CD8-positive, alpha-beta T cell (primary cell): ENCODE measurements at places on chromosomes 6 and 20.

- no peak for DNase-seq
Measured at GRCh38 chr20:56799187-56799586, 170.1 kb downstream of the TFAP2C start.

DNA sequence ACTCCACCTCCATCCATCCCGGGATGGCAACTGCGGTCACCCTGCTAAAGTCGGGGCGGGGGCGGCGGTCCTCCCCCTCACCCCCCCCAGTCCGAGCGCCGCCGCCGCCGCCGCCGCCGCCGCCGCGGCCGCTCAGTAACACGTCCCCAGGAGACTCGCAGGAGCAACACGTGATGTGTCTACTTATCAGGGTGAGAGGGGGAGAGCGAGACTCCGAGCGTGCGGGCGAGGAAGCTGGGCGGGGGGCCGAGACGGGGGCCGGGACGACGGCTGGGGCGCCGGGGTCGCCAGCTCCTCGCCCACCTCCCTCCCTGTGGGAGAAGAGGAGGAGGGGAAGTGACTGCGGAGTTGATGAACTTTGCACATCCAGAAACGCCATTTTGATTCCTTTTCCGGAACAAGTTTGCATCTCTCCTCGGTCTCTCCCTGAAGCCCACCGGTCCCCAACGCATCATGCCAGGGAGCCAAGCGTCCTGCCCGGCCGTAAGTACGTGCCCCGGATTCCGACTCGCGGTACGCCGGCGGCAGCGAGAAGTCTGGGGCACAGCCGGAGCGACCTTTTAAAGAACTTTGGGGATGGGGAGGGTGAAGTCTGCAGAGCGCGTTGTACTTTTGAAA lies at the start of gene RREB1:
Gene RREB1 (plus strand): TSS at position 384 of the 618 bp plus-strand sequence. CDS start 73,951 bp downstream, outside the sequence.
- DNase-seq = peak; percentile 22

DNA sequence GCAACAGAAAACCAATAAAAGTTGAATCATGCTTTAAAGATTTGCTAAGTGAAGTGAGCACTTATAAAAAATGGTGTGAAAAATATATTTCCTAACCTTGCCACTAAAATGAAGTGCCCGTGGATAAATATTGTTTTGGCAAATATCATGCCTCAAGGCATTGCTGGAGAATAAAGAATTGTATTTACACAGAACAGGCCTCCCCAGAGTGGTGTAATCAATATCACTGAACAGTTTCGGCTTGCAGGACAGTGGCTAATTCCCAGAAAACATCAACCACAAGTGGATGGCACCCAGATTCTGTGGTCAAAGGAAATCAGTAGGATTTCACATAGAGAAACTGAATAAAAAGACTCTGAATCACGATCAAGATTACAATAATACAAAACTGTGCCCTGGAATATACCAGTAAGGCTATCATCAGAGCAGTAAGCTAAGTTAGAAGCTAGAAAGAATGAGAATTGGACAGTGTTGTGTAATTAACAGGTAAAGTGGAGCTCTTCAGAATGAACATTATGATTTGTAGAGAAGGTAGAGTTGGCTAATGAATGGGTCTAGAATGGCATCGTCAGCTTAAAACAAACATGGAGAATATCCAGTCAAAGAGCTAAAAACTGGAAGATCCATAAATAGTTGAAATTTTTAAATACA lies 1026.9 kb upstream of the ADGRB3 start:
- DNase-seq = no peak

GRCh38 chr6:134240665-134241431 lies 77.1 kb downstream of the SGK1 start:
- DNase-seq = peak; percentile 90

DNA sequence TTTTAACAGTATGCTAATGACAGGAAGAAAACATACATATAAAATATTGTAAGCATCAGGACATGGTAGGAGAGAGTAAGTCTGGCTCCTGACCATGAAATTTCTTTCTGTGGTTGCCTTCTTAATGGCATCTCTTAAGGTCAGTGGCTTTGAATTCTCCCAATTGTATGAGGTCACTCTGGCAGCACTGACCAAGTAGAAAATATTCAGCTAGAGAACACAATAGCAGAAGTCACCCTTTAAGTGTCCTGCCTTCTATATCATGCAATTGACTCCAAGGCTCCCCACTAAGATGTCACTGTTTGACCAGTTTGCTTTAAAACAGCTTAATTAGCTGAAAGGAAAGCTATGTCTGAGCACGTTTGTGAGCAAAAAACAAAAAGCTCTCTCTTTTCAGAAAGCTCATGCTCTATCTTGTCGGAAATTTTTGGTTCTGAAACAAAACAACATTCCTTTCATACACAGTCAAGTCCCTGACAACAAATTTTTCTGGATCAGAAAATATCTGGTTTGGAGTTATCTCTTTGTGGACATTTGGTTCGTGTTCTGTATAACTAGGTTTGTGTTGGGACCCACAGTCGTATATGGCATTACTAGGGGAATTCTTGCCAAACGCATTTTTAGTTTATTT lies 120.9 kb upstream of the IFNGR1 start:
- no peak for DNase-seq

DNA sequence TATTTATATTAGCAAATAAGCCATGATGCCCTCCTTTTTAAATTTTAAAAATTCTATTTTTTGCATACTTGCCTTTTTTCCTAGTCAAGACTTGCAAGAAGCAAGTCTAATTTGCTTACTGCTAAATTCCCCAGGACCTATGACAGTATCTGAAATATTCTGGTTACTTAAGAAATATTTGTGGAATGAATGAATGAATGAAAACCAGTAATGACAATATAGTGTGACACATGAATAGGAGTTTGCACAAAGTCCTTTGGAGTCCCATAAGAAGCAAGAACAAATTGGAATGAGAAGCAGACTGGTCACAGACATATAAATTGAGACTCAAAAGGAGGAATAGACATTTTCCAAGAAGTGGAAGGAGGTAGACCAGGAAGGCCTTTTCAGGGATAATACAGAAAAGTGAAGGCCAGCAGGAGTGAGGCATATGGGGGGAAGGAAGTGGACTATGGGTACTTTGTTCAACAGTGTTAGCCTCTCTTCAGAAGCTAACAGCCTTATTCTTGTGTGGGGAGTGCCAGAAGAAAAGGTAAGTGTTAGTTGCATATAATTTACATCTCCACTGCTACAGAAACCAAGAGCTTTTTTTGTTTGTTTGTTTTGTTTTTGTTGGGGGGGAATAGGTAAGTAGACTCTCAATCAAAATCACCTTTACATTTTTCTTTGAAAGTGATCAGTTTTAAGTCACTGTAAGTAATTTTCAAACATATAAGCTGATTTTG lies 93.6 kb upstream of the FAM184A start:
- DNase-seq = no peak

- DNase-seq = no peak
Measured at GRCh38 chr6:170137176-170137891, 153.5 kb downstream of the DLL1 start.

- DNase-seq = no peak
Measured at GRCh38 chr20:40245829-40246228, 443.2 kb downstream of the MAFB start.

GRCh38 chr6:111761783-111762312 lies 111.4 kb downstream of the FYN start:
- DNase-seq = peak; percentile 69

DNA sequence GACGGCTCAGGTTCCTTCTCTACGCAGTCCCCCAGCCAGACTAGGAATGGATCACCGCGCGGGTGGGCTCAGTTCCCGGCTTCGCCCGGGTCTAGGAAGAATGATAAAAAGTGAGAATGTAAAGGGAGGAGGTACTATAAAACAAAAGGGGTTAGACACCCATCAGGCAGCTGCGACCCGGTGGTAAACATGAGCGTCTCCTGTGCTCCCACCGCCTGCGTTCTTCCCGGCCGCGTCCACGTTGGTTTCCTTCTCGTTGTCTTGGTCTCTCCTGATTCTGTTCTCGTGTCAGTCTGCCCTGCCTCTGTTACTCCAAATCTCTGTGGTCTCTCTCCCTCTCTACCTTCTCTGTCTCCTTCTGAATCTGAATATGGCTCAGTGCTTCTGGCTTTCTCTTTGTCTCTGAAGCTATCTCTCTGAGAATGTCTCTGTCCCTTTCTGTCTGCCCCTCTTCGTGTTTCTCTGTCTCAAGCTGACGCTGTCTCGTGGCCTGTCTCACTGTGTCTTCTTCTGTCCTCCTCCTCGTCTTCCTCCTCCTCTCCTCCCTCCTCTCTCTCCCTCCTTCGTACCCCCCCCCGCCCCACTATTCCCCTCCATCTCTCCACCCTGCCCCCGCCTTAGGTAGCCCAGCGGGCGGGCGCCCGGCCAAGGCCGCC lies 41.6 kb upstream of the FOXP4 start:
- no peak for DNase-seq

DNA sequence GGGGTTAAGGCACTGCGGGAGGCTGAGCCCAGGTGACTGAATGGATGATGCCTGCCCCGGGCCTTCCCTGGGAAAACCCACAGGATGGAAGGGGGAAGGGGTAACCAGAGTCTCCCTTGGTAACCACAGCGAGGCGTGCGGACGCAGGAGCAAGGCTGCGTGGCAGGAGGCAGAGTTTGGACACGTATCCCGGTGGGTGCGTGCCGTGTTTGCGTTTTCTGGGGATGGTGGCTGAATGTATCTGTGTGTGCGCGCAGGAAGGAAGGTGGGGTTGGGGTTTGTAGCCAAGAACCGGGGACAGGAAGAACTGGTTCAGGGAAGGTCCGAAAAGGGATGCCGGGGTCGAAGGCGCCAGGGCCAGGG lies 1.8 kb downstream of the MDGA1 start:
- DNase-seq = no peak

- no peak for DNase-seq
Measured at GRCh38 chr20:50308513-50309279, 118.1 kb downstream of the CEBPB start.

- DNase-seq = peak; percentile 68
Measured at GRCh38 chr6:31734821-31735406, 1.4 kb downstream of the CLIC1 start.

- DNase-seq = no peak
Measured at GRCh38 chr20:41476446-41476845, 109.8 kb upstream of the EMILIN3 start.

- no peak for DNase-seq
Measured at GRCh38 chr20:49375170-49375569, 97.3 kb upstream of the ZNFX1 start.

- no peak for DNase-seq
Measured at GRCh38 chr20:17645010-17645409, 37.0 kb downstream of the RRBP1 start.

- DNase-seq = no peak
Measured at GRCh38 chr20:60294632-60295031, 336.4 kb downstream of the CDH26 start.

DNA sequence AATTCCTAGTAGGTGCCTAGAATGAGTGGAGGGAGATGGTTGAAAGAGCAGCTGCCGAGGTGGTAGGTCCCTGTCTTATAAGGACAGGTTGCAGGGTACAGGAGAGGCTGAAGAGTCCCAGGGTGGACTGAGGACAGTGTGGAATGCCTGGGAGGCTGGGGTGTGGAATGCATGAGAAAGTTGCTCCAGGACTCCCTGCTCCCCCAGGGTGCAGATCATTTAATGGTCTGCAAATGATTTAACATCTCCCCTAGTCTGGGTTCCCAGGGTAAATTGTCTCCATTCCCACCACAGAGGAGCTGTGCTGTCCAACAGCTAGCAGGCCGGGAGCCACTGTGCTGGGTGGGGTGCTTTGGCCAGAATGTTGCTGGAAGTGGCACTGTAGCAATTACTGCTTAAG lies 76.0 kb downstream of the CD83 start:
- no peak for DNase-seq
